ENCODE measurements at places on chromosomes 3 and 15.

GRCh38 chr3:178047496-178047895 lies 488.7 kb upstream of the KCNMB2 start:
- DNase-seq: no peak

GRCh38 chr3:33957176-33957575 lies 158.7 kb downstream of the PDCD6IP start:
- DNase-seq: no peak

- no peak for DNase-seq
Observed at GRCh38 chr3:70728311-70728710, 415.9 kb upstream of the MDFIC2 start.

- DNase-seq: no peak
Observed at GRCh38 chr15:38130740-38131498, 121.7 kb upstream of the SPRED1 start.

DNA sequence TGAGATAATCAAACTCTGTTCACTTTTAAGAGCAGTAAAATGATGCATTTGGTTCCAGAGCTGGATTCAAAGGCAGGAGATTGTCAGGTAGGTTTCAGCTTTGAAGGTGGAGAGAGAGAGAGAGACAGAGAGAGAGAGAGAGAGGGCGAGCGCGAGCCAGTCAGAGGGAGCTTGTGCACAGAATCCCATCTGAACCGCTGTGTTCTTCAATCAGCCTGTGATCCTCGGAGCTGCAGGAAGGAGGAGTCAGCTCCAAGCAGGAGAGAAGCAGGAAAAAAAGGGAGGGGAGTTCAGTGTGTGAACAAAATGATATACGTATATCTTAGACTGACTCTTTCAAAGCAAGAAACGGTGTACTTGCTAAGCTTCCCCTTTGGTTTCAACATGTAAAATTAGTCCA lies at the start of gene GPR149:
TSS of gene GPR149 (minus strand) at position 177 of the 400 bp plus-strand sequence. CDS start 575 bp downstream, outside the sequence.
- no peak for DNase-seq

GRCh38 chr3:32616267-32616962 lies 45.8 kb upstream of the DYNC1LI1 start:
- DNase-seq: no peak

DNA sequence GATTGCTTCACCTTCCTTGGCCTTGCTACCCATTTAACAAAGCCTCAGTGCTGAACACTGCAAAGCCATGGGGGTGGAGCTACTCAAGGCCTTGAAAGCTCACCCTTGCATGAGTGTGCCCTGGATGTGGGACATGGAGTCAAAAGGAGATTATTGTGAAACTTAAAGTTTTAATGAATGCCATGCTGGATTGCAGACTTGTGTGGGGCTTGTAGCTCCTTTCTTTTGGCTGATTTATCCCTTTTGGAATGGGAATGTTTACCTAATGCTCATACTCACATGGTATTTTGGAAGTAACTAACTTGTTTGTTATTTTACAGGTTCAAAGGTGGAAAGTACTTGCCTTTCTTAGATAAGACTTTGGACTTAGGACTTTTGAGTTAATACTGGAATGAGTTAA lies 538.5 kb upstream of the NECTIN3 start:
- DNase-seq: no peak

DNA sequence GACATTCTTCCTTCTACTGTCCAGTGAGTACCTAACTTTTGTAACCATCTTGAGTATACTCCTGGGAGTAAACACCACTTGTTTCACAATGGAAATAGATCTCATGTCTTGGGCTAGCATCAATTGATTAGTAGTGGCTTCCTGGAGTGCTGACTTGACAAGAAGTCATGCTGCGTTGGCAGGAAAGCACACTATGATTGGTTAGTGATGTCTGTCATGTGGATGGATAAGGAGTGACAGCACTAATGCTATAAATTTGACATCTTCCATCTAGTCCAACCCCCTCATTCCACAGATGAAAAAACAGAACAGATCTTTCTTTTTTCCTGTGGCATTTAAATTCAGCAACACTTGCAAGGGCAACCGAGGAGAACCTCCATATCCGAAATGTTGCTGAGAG lies 47.6 kb upstream of the PRICKLE2 start:
- DNase-seq: no peak

DNA sequence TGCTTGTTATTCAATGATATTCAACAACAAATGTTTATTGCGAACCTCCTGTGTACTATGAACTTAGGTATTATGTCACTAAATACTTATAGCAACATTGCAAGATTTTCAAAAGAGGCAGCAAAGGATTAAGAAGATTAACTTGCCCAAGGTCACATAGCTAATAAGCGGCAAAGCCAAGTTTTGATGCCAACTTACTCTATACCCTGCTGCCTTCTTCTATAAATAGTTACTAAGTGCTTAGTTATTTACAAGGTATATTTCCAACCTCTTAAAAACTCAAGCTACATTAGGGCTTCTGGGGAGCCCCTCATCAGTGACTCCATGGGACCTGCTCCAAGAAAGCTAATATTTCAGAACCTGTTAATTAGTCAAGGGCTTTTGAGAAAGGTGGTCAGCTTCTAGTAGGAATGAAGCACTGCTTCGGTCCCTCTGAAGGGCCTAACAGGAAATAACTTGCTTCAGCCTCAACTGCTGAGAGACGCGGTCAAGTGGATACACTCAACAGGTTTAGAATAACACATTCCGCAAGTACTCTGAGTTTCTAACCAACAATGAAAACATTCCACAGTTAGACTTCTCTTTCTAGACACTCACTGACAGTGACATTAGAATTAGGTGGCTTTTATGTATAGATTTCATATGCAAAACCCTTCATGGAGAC lies 125.5 kb downstream of the DGKG start:
- no peak for DNase-seq

GRCh38 chr3:37144806-37145205 lies 29.6 kb downstream of the LRRFIP2 start:
- no peak for DNase-seq

GRCh38 chr3:57065588-57065987 lies 5.1 kb downstream of the SPATA12 start:
- DNase-seq: no peak

DNA sequence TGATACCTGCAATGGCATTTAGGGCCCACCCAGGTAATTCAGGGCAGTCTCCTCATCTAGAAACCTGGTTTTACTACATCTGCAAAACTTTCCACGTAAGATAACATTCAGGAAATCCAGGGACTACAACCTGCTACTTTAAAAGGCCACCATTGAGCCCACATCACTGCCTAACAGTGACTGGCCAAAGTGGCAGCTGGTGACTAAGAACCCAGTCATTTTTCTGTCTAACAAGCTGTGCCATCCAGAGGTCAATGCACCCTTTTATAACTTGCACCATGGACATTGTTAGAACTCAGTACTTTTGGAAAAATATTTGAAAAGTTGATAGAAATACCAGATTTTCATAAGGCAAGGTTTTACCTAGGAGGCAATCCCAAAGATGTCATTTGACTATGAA lies 492.4 kb downstream of the OTOL1 start:
- DNase-seq: no peak

GRCh38 chr3:129620828-129621559 lies 14.5 kb upstream of the PLXND1 start:
- DNase-seq: no peak

GRCh38 chr3:29763115-29763514 lies 482.2 kb downstream of the RBMS3 start:
- DNase-seq: no peak

DNA sequence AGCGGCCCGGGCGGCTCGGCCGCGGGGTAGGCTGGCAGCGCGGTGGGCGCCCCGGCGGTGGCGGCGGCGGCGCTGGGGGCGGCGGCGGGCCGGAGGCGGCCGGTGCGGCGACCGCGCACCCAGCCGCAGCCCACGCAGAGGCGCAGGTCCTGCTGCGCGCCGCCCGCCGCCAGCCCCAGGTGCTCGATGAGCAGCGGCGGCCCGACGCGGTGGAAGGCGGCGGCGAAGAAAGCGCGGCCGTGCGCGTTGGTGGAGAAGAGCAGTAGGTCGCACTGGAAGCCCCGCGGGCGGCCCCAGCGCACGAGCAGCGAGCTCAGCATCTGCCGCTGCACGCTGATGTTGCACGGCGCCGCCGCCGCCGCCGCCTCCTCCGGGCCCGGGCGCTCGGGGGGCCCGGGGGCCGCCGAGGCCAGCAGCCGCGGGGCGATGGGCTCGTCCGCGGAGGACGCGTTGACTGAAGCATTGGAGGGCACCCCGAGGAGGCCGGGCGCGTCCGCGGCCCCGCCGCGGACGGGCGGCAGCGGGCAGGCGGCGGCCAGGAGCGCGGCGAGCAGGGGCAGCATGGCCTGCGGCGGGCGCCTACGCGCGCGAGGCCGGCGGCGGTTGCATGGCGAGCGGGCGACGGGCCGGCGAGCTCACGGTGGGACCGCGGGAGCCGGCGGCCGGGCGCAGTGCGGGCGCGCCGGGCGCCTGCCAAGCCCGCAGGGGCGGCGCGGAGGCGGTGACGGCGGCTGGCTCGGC lies 452 bp downstream of the TMEM158 start:
- peak; percentile 79 for DNase-seq

DNA sequence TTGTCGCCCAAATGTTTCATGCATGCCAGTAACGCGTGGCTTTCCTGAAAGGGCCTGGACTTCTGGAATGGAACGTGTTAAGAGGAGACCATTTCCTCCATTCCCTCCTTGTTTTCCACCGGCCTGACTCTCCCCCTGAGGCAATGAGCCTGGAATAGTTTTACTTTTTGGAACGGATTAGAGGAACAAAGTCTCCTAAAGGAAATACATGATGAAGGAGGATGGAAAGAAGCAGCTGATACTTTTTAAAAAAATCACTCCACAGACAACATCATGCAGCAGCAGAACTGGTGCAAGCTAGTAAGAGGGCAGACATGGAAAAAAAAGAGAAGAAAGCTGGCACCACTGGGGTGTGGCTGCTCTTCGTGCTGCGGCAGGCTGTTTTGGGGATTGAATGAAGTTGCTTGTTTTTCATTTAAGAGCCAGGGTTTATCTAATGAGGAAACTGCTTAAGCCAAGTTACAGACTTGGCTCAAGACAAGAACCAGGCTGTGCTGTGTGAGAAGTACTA lies 3.6 kb upstream of the KBTBD12 start:
- DNase-seq: no peak

- no peak for DNase-seq
Observed at GRCh38 chr15:57884936-57885335, 178.4 kb downstream of the POLR2M start.

DNA sequence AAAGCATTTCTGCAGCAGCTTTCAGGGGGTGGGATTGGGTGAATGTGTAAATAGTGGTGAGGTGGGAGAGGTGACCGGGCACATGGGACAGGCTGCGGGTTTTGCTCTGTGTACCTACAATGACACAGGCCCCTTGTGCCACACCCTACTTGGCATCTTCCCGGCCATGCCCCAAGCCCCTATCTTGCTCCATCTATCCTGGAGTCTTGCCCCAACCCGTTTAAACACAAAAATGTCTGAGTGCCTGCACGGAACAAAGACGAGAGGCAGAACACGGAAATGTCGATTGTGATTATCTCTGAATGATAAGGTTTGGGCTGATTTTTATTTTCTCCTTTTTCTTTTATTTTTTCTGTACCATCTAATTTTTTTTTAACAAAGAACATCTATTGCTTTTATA lies 46.0 kb upstream of the SLC6A1 start:
- no peak for DNase-seq

- no peak for DNase-seq
Observed at GRCh38 chr3:148036331-148036876, 627.2 kb downstream of the ZIC1 start.

DNA sequence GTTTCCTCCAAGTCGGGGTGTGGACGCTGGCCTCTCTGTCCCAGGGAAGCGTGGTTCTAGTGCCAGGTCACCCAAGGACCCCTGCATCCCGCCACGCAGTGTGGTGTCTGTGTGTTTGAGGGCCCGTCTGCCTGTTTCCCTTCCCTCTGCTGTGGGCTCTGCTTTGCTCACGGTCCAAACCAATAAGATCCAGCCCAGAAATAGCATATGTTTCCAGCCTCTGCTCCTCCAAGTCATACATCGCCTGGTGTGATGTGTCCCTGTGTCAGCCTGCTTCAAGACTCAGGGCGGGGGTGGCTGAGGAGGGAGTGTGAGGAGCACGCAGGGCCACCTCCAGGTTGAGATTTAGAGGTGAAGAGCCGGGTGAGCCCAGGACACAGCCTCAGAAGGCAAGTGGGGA lies 21.9 kb upstream of the RPL29 start:
- no peak for DNase-seq

- DNase-seq: no peak
Observed at GRCh38 chr3:10964537-10965167, 27.9 kb upstream of the SLC6A1 start.

- no peak for DNase-seq
Observed at GRCh38 chr3:123157598-123158287, 44.0 kb upstream of the SEC22A start.

DNA sequence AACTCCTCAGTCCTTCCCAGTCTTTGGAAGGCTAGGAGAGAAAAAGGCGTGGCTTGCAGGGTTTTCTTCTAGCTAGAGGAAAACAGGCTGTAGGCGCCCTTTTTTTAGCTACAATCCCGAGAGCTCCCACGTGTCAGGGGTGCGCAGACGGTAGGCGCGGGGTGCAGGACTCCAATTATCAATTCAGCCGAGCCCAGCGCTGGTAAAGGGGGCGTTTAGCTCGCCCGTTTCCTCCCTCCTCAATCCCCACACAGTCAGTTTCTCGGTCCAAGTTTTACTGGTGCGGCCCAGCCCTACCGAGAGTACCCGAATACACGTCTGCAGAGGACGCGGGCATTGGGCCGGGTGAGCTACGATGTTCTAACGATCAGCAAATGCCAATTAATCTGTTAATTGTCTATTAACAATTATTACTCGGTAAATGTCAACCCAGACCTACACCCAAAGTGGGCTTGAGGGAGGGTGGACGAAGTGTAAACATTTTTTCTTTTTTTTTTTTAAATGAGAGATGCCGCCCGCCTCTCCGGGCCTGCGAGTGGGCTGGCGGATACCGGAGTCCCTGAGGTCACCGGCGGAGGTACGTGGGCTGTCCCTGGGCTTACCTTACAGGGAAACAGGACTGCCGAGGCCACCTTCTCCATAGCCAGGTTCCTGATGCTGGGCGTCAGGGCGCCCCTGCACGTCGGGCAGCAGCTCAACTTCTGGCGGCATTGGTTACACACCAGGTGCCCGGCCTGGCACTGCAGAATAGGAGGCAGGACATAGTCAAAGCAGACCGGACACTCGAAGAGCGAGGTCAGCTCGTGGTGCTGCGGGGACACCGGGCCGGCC lies 923 bp downstream of the SIAH2 start:
- DNase-seq: no peak

GRCh38 chr3:108035751-108036150 lies 55.1 kb downstream of the CD47 start:
- DNase-seq: no peak

DNA sequence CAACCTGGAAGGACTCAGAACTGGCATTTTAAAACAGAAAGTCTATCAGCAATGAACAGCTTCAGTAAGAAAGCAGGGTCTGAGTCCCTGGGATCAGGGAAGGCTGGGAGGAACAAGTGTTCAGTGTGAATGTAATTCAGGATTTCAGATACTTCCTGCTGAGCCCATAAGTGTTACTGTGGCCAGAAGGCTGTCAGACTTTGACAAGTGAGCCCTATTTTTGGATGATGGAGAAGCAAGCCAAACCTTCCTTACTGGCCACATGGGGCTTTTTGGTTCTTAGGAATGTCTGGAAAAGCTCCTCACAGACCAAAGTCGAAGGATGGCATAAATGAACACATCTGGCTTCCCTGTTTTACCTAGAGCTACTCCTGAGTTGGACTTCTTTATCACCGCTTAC lies 157.2 kb downstream of the BBX start:
- no peak for DNase-seq

- DNase-seq: no peak
Observed at GRCh38 chr3:14719006-14719405, 44.1 kb downstream of the C3orf20 start.

Data from GM19239 (cell line).